ENCODE measurements at places on chromosomes 13 and 19.
A peak's percentile ranks its signal among the peaks of the same experiment; 100 is the strongest.

GRCh38 chr13:57991041-57991440 is 359.5 kb downstream of the PCDH17 start:
- no peak for DNase-seq

- DNase-seq = no peak
These were observed 4.2 kb downstream of the SSBP4 start for GRCh38 chr19:18423258-18424020.

GRCh38 chr13:26051231-26051656 is 572 bp downstream of the SHISA2 start:
- no peak for DNase-seq

DNA sequence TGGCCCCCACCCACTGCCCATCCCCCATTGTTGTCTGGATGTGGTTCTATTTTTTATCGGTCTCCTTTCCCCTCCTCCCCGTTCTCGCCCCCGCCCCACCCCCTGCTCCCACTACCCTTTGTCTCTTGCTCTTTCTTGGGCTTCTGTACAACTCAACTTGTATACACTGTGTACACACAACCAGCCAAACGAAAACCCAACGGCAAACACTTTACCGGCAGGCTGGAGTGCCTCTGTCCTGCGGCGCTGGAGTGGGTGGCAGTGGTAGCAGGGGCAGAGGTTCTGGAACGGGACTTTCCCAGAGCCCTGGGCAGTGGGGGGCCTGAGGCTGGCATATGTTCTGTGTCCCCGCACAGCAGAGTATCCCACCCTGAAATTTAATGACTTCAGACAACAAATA is 13.7 kb downstream of the RRAS start:
- no peak for DNase-seq

- no peak for DNase-seq
These were observed 577.4 kb downstream of the TBC1D4 start for GRCh38 chr13:74904556-74904955.

DNA sequence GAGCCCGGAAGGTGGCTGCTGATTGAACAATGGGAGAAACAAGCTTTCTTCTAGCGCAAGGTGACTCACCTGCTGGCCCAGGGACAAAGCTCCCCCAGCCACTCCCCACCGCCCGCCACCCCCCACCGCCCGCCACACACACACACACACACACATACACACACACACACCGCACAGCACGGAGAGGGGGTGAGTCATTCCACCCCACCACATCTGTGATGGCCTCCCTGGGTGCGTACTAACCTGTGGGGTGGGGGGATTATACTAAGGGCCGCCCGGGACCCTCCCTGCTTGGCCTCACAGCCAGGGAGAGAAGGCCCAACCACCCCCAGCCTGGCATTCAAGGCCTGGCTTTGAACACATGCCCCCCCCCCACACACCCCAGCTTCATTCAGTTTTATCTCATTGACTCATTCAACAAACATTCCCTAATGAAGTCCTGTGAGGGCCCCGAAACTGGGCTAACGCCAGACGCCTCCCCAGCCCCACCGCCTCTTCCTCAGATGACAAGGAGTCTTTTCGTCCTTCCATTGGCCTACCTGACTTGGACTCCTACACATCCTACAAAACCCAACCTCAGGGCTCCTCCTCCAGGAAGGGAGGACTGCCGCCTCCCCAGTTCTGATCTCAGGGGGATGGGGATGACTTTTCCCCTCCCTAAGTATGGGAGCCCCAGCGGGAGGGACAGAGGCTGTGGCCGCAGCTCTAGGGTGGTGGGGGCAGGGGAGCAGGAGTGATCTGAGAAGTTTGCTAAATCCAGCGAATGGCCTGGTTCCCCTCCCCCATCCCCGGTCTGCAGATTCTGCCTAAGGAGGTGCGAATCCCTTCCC is 5.8 kb upstream of the ONECUT3 start:
- DNase-seq = no peak

GRCh38 chr13:84137292-84137691 is 255.0 kb upstream of the SLITRK1 start:
- no peak for DNase-seq

DNA sequence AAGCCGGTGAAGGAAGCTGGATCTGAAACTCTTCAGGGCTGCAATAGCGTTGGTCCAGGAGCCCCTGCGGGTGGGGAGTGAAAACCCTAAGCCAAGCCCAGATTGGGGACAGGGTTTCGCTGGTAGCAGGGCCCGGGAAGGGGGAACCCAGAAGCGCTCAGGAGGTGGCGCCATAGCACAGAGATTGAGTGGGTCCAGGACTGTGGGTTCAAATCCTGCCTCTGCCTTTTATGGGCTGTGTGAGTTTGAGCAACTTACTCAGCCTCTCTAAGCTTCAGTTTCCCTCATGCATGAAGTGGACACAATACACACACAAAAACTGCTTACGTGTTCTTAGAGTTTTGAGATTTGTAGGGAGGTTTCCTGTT is 8.3 kb upstream of the SYCN start:
- DNase-seq = peak; percentile 12

DNA sequence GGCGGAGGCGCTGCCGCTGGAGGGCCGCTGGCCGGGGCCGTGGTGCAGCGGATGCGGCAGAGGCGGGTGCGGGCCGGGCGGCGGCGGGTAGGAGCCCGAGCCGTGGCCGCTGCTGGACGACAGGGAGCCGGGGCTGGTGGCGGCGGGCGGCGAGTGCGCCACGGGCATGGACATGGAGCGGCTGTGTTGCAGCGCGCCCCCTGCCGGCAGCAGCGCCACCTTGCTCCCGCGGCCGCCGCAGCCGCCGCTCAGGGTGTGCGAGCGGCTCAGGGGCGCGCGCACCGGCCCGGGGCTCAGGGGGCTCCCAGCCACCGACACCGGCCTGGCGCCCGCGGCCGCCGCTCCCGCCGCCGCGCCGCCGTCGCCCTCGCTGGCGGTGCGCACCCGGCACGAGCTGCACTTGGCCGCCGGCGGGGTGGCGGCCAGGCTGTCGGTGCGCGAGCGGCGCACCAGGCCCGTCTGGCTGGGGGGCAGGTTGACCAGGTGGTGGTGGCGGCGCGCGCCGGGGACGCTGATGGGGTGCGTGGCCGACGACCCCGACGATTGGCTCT is 1.7 kb downstream of the IRS2 start:
- DNase-seq = peak; percentile 71

DNA sequence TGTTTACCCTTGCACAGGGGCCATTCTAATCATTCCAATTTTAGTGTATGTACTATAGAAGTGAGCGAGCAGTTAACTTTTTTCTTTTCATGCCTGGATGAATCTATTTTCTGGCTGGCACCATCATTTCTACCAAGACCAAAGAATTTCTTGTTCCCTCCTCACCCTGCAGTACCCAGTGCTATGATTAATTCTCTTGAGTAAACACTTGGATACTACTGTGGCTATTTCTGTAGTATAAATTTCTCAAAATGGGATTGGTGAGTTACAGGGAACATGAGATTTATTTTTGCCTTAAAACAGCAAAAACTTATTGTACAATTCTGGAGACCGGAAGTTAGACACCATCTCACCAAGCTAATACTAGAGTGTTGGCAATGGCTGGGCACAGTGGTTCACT is 7.6 kb downstream of the ZNF446 start:
- DNase-seq = no peak

- DNase-seq = no peak
These were observed 364.2 kb downstream of the IRS2 start for GRCh38 chr13:109422161-109422560.

DNA sequence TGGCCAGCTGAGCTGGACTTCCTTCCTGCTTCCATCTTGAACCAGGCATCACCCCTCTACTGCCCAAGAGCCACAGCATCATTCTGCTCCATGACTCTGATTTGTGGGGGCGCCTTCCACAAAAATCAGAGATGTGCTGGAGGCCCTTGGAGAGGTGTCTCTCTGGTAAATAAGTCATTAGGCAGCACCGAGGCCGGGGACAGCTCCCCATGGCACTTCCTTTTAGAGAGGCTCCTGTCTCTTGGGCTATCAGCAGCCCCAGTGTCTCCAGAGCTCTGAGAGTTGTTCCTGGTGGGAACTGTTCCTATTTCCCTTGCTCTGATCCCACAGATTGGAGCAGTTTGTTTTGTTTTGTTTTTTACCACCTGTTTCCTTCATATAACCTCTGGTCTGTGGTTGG is 19.9 kb downstream of the NWD1 start:
- DNase-seq = no peak

GRCh38 chr19:12194827-12195731 is 32.2 kb downstream of the ZNF136 start:
- peak; percentile 96 for DNase-seq

- no peak for DNase-seq
These were observed 404.7 kb downstream of the IRS2 start for GRCh38 chr13:109381546-109382180.

DNA sequence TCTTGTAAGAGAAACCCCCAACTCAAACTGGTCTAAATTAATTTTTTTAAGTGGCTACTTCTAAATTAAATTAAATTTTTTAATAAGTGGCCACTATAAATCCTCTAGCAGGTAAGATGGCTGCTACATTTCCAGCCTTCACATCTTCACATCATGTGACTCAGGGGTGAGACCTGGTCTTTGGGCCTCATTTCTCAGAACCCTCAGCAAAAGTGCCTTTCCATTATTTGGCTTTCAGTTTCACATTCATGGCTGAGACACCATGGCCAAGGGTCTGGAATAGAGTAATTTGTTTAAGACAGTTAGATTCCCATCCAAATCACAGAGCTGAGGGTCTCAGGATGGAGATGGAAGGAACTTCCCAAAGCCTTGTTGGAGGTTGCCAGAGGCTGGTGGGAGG is 47.5 kb downstream of the DCT start:
- DNase-seq = no peak

- peak; percentile 72 for DNase-seq
These were observed 20.8 kb upstream of the ERCC1 start for GRCh38 chr19:45444318-45445041.

DNA sequence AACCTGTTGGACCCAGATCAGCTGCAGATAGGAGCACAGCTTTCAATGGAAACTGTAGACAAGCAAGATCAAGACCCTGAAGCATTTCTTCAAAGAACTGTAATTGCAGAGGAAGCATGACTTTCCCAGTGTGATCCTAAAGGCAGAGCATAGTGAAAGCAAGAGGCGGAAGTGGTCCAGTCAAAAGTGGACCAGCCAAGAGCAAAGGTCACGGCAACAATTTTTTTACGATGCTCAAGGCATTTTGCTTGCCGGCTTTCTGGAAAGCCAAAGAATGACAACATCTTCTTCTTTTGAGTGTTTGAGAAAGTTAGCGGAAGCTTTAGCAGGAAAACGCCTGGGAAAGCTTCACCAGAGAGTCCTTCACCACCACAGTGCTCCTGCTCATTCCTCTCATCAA is 111.6 kb downstream of the RNF17 start:
- no peak for DNase-seq

GRCh38 chr13:40016953-40017660 is 361.6 kb downstream of the COG6 start:
- DNase-seq = no peak

GRCh38 chr13:46296921-46297320 is 85.2 kb downstream of the LRRC63 start:
- DNase-seq = no peak

DNA sequence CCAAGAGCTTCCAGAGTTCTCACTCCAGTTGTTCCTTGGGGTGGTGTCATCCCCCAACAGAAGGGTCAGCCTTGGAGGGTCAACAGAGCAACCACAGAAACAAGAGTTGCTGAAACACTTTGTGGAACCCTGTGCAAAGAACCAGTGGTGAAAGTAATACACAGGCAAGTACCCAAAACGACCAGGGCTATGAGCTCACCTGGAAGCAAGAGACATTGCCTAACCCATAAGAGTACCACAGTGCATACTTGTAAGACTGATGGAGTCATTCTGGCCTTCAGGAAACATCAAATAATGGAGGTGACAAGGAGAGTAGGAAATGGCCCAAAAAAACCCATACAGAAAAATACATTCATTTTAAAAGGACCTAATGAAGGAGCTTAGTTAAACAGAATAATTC is 184.3 kb upstream of the TSC22D1 start:
- DNase-seq = no peak

DNA sequence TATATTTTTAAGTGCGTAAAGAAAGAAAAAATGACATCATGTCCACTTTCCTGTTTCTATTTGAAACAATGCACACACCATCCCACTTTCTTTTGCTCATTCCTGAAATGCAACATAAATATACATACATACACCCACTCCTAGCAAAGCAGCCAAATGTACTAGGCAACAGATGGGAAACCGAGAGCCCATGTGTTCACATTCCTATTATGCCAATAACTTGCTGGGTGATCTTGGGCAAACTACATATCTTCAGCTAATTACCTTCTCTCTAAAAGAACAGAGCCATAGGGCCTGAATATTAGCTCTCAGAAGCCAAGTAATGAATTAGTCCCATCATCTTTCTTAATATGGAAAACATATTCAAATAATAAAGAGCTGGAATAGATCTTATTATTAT is 610.6 kb upstream of the ATXN8OS start:
- peak; percentile 52 for DNase-seq
